IgD-negative memory B cell (primary cell): ENCODE measurements at places on chromosomes 7 and 10. TPM values are rescaled to one million over a fixed set of nuclear protein-coding genes. Genes with fewer than 3 reads are reported as not detected.

Gene CH25H
- polyA plus RNA-seq: not detected

Gene CNPY1
- polyA plus RNA-seq: not detected

Gene SPDYE2
- polyA plus RNA-seq: 1.2 TPM

Gene SLC39A12
- polyA plus RNA-seq: not detected

Gene COL13A1
- polyA plus RNA-seq: not detected

Gene CHST3
- polyA plus RNA-seq: not detected

Gene CHRM2
- not detected for polyA plus RNA-seq

Gene HMX2
- polyA plus RNA-seq: not detected

Gene TRIM73
- polyA plus RNA-seq: 2.6 TPM

Gene AKR1C4
- not detected for polyA plus RNA-seq

Gene SPACDR
- 0.78 TPM for polyA plus RNA-seq

Gene CCDC172
- polyA plus RNA-seq: not detected

Gene NME8
- polyA plus RNA-seq: not detected

Gene VWA2
- polyA plus RNA-seq: not detected

Gene BAIAP2L1
- 0.49 TPM for polyA plus RNA-seq

Gene C10orf67
- polyA plus RNA-seq: not detected

Gene ZMIZ1
- 4.6 TPM for polyA plus RNA-seq

Gene TMEM176B
- polyA plus RNA-seq: 2.4 TPM

Gene ASAH2
- 1.5 TPM for polyA plus RNA-seq

Gene NCF1
- polyA plus RNA-seq: 313 TPM

Gene SMKR1
- polyA plus RNA-seq: 8.3 TPM

Gene SH2D4B
- not detected for polyA plus RNA-seq

Gene GNGT1
- not detected for polyA plus RNA-seq

Gene ADAM22
- 0.23 TPM for polyA plus RNA-seq

Gene NUDT1
- polyA plus RNA-seq: 52.1 TPM

Gene ZNF804B
- polyA plus RNA-seq: not detected

Gene GPR26
- not detected for polyA plus RNA-seq

Gene LIPF
- not detected for polyA plus RNA-seq

Gene FXYD4
- not detected for polyA plus RNA-seq

Gene C10orf143
- 21.1 TPM for polyA plus RNA-seq

Gene CYREN
- 39.5 TPM for polyA plus RNA-seq

Gene RELN
- polyA plus RNA-seq: not detected

Gene ZCCHC24
- 0.80 TPM for polyA plus RNA-seq

Gene AKR1C2
- not detected for polyA plus RNA-seq

Gene GSDME
- 4.6 TPM for polyA plus RNA-seq

Gene EGR2
- polyA plus RNA-seq: 2.6 TPM

Gene SNX10
- 112 TPM for polyA plus RNA-seq

Gene CALD1
- polyA plus RNA-seq: 0.89 TPM
